ENCODE measurements at places on chromosomes 5 and 9. TPM values are rescaled to one million over a fixed set of nuclear protein-coding genes. Genes with fewer than 3 reads are reported as not detected.

- peaks cover 7% of the 10 kb centered on the region for H3K4me1 ChIP-seq
- H3K36me3 ChIP-seq, result no peaks in the 10 kb centered on the region
- no peak overlapping the region for H3K4me3 ChIP-seq
- H3K27me3 ChIP-seq, result no peaks in the 10 kb centered on the region
- DNase-seq, result no peak
Observed at GRCh38 chr9:137417161-137418021, 5.6 kb downstream of the EXD3 start.

Gene IFNK
- total RNA-seq, result not detected

DNA sequence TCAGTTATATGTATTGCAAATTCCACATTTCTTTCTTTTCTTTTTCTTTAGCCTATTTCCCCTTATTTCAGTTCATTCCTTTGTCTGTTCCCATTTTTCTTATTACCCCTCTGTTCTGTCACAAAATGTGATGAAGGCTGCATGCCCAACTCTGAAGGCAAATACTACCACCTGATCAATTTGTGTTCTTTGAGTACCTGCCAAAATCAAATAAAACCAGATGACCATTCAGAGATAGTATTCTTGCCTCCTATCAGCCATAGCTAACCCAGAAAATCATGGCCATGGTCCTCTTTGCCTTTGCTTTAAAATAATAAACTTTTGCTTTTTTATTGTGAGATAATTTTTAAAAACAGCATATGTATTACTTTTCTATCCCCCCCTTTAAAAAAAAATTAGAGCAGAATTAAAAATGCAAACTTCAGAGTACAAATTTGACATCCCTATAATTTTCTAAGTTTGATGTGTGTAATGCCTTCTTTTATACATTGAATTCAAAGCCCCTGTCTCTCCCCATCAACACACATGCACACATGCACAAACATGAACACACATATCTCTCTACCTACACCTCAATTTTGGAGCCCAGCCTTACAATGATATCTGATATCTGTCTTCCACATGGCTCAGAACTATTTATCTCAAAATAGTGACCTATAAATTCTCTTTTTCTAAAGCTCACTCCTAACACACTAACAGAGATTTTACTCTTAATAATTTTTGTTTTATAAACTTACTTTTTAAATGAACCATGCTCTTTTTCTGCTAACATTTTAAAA lies 3.5 kb downstream of the RFESD start:
- H3K27ac ChIP-seq, result no peak overlapping the region
- H3K36me3 ChIP-seq, result no peaks in the 10 kb centered on the region
- no peak for DNase-seq
- peaks cover 13% of the 10 kb centered on the region for H3K4me1 ChIP-seq

Gene GDA
- total RNA-seq, result 12.3 TPM

Gene MED27
- 31.3 TPM for total RNA-seq

Gene GPR151
- not detected for total RNA-seq

Gene TXNDC15
- total RNA-seq, result 47.0 TPM

DNA sequence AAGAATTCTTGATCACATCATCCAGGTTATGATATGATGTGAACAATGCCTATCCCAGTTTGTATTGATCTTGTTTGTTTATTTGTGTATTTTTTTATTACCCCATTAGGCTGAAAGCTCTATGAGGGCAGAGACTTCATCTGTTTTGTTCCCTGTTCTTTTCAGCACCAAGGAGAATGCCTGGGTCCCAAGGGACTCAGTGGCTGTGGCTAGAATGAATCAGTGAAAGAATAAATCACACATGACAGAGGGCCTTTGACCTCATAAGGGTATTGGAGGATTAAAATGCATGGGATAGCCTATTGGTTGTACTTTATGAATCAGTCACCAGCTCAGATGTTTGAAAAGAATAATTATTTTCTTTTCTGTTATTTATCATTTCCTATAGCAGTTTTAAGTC lies 292.2 kb downstream of the GAS1 start:
- H3K4me1 ChIP-seq, result no peaks in the 10 kb centered on the region
- no peak overlapping the region for H3K4me3 ChIP-seq
- H3K36me3 ChIP-seq, result no peaks in the 10 kb centered on the region
- H3K27me3 ChIP-seq, result no peaks in the 10 kb centered on the region
- DNase-seq, result no peak

Gene PCDHB4
- total RNA-seq, result 2.6 TPM

DNA sequence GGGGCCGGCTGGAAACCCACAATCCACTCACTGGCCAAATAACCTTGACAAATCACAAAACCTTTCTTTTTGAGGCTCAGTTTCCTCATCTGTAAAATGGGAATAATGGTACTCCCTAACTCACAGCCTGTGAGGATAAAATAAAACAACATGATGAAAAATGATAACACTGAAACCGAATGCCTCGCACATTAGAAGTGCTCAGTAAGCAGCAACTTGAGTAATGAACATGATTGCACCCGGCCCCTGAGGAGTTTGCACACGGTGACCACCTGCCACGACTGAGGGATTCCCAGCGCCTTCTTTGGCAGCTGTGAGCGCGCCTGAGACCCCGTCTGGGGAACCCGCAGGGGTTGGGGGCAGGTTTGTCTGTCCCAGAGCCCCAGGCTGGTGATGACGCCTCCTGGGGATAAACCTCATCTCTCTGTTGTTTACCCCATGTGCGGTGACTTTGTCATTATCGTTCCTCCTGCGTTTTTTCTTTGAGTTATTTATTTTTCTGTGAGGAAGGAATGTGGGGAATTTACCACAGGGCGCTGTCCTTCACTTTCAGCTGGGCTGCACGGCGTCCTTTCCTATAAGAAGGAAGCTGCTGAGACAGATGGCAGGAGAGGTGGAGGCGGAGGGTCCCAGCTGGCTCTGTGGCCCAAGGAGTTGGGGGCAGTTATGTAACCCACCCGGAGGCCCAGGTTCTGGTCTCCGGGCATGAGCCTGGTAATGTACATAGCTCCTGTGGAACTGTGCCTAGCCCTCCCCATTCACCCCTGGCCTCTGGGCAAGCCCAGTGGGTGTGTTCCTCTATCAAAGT lies 3.0 kb upstream of the SYNPO start:
- H3K4me3 ChIP-seq, result no peak overlapping the region
- no peak overlapping the region for H3K27ac ChIP-seq
- peaks cover 5% of the 10 kb centered on the region for H3K4me1 ChIP-seq
- H3K27me3 ChIP-seq, result peaks cover 14% of the 10 kb centered on the region

Gene SLC36A3
- total RNA-seq, result not detected

DNA sequence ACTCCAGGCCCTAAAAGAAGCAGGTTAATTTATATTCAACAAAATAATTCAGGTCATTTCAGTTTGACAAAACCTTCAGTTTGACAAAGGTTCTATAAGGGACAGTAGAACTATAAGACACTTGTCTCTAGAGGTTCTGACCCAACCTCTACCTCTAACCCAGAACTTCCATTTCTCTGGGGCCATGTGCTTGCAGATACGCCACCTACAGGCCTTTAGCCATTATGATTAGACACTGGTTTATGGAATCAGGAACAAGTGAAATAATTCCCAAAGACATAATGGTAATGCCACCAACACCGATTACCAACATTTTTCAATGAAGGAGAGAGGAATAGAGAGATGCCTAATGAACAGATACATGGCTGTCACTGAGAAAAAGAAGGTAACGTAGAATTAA lies 733.9 kb downstream of the PRELID2 start:
- no peaks in the 10 kb centered on the region for H3K27me3 ChIP-seq
- H3K4me3 ChIP-seq, result no peak overlapping the region
- no peak for DNase-seq
- H3K27ac ChIP-seq, result no peak overlapping the region

GRCh38 chr9:137606734-137607138 lies 1.2 kb downstream of the ARRDC1 start:
- H3K27ac ChIP-seq, result peak overlapping the region; percentile 87
- H3K4me3 ChIP-seq, result peak overlapping the region; percentile 76
- peaks cover 18% of the 10 kb centered on the region for H3K4me1 ChIP-seq
- H3K36me3 ChIP-seq, result no peaks in the 10 kb centered on the region

- no peak for DNase-seq
- no peaks in the 10 kb centered on the region for H3K4me1 ChIP-seq
- H3K4me3 ChIP-seq, result no peak overlapping the region
- peaks cover 30% of the 10 kb centered on the region for H3K27me3 ChIP-seq
- H3K36me3 ChIP-seq, result no peaks in the 10 kb centered on the region
Observed at GRCh38 chr9:90107726-90108655, 503.2 kb downstream of the GADD45G start.

Gene C9orf153
- total RNA-seq, result 0.19 TPM

GRCh38 chr9:128906741-128907140 lies 14.0 kb upstream of the PHYHD1 start:
- no peak for DNase-seq
- H3K36me3 ChIP-seq, result peaks cover 19% of the 10 kb centered on the region
- no peak overlapping the region for H3K4me3 ChIP-seq
- H3K27ac ChIP-seq, result no peak overlapping the region
- H3K27me3 ChIP-seq, result no peaks in the 10 kb centered on the region
- H3K4me1 ChIP-seq, result peaks cover 4% of the 10 kb centered on the region

Gene SOWAHA
- total RNA-seq, result not detected

GRCh38 chr9:121857928-121858327 lies 206.5 kb downstream of the DAB2IP start:
- no peak overlapping the region for H3K4me3 ChIP-seq

Gene TSLP
- not detected for total RNA-seq

Data from neural crest cell (in vitro differentiated cells).